ENCODE measurements at places on chromosomes 3 and 15. TPM values are rescaled to one million over a fixed set of nuclear protein-coding genes. Genes with fewer than 3 reads are reported as not detected.

- DNase-seq, result no peak
These were observed 34.9 kb downstream of the CP start for GRCh38 chr3:149186721-149187120.

Gene FMN1
- total RNA-seq, result 4.0 TPM

DNA sequence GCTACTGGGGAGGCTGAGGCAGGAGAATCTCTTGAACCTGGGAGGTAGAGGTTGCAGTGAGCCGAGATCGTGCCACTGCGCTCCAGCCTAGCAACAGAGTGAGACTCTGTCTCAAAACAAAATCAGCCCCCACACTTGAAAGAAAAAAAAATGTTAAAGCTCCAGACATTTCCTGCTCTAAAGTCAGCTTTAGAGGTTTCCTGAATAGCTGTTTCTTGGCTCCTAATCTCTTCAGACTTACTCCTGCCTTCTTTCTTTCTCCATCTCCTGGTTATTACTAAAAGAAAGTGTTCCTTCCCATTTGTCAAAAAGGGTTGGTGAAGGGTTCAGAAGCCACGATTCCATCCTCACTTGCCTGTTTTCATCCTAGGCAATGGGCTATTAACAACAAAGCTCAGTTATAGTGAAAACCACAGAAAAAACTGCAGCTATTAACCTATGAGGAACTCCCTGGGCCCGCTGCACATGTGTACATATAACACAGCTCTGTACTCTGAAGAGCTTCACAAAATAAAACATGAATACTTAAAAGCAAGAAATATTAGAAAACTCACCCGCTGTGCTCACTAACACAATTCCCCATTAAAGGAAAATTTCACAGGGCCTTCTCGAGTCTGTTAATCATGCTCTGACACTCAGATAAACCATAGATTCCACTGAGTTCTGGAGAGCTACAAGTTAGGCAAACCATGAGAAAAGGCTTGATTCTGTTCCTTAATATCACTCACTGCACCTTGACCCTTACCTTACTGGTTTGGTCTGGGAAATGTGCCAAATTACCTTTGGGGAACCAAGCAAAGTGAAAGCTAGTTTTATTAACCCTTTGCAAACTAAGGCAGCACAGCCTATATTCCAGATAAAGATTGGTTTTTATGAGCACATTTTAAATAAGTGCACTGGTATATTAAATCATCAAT lies 89.9 kb upstream of the TSPAN3 start:
- peak; percentile 57 for DNase-seq

DNA sequence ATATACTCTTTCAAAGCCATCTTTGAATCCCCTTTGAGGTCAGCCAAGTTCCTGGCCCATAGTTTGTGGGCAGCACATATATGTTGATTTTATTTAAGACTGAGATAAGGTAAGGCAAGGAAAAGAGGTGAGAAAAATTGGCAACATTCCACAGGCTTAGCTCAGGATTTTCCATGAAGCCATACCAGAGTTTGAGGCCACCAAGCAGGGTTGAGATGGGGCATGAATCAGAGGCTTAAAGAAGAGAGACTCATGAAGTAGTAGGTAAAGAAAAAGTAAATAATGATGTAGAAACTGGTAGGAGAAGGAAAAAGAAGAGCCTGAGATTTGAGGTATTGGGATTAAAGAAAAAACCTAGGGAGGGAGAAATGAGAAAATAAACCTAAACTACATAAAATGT lies 89.2 kb downstream of the MYO5A start:
- DNase-seq, result no peak

GRCh38 chr15:58148120-58148519 lies 9.9 kb downstream of the AQP9 start:
- DNase-seq, result no peak

Measured in renal cortical epithelial cell (primary cell).